ENCODE measurements at places on chromosomes 6 and 20. TPM values are rescaled to one million over a fixed set of nuclear protein-coding genes. Genes with fewer than 3 reads are reported as not detected.

The RBM39 gene
- total RNA-seq, result 104 TPM

The BANF2 gene
- total RNA-seq, result not detected

The SLC17A2 gene
- total RNA-seq, result not detected

The NOL4L gene
- total RNA-seq, result 16.0 TPM

The DYNLT2 gene
- total RNA-seq, result 1.0 TPM

The HLA-DQB2 gene
- total RNA-seq, result not detected

The HLA-DQA1 gene
- not detected for total RNA-seq

The ZNF311 gene
- total RNA-seq, result 1.4 TPM

The COL11A2 gene
- 0.16 TPM for total RNA-seq

The SUMO4 gene
- total RNA-seq, result 4.8 TPM

The RAB22A gene
- total RNA-seq, result 13.1 TPM

The HNF4A gene
- total RNA-seq, result not detected

The MYBL2 gene
- 32.3 TPM for total RNA-seq

The FERMT1 gene
- 13.2 TPM for total RNA-seq

The CHD6 gene
- 11.0 TPM for total RNA-seq

The CAGE1 gene
- total RNA-seq, result under 0.01 TPM

The RGS17 gene
- total RNA-seq, result 12.4 TPM

The PROKR2 gene
- not detected for total RNA-seq

The EYA2 gene
- total RNA-seq, result 0.24 TPM

The PARD6B gene
- total RNA-seq, result 1.9 TPM

The TULP1 gene
- 0.24 TPM for total RNA-seq

The KCNQ5 gene
- 0.32 TPM for total RNA-seq

The CST2 gene
- not detected for total RNA-seq

The SFT2D1 gene
- 49.5 TPM for total RNA-seq

The C20orf202 gene
- total RNA-seq, result not detected

The FAXC gene
- 3.8 TPM for total RNA-seq
